CD4-positive, alpha-beta memory T cell (primary cell): ENCODE measurements at places on chromosomes 13 and 19. TPM values are rescaled to one million over a fixed set of nuclear protein-coding genes. Genes with fewer than 3 reads are reported as not detected.

LILRB3 gene
- 0.97 TPM for polyA plus RNA-seq

GRCh38 chr19:10921199-10921909 lies 7.1 kb downstream of the YIPF2 start:
- H3K4me1 ChIP-seq: no peaks in the 10 kb centered on the region
- no peak overlapping the region for H3K4me3 ChIP-seq
- no peak overlapping the region for H3K27ac ChIP-seq
- no peaks in the 10 kb centered on the region for H3K27me3 ChIP-seq

EPSTI1 gene
- polyA plus RNA-seq: 19.1 TPM

LRRC63 gene
- polyA plus RNA-seq: 0.57 TPM

DNA sequence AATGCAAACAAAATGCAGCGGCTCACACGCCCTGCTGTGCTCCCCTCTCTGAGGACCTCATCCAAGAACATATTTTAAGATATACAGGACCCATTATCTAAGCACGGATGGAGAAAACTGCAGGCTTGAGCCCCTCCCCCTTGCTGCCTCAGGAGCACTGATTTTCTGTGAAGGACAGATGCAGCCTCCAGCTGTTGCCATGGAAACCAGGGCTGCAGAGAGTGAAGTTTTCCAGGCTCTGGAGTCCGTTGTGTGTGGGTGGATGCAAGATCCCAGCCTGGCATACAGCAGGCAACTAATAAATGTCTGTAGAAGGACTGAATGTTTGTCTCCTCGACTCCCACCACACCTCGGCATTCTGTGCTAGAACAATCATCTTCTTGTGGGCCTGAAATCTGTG lies 105.6 kb upstream of the PEG3 start:
- DNase-seq: no peak
- no peak overlapping the region for H3K4me3 ChIP-seq
- H3K36me3 ChIP-seq: no peaks in the 10 kb centered on the region

DNA sequence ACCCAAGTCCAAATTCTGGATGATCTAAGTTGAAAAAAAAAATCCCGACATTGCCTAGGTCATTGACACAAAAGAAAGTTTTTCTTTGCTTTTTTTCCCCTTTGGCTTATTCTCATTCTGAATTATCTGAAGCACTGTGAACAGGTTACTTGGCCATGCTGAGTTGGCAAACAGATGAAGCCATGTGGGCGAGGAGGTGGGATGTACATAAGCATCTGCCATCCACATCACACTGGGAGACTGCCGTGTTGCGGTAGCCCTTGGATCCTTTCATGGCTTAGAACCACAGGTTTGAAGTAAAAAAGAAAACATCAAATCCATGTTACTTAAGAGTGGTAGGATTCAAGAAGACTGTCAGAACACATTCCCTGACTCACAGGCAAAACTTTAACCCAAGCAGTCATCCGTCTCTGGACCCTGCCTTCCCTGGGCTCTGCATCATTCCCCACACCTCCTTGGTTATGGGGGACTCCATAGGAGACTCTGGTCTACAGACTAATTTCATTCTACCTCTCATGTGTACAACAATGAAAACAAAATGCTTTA lies 242.5 kb upstream of the SERP2 start:
- no peak overlapping the region for H3K27ac ChIP-seq
- DNase-seq: no peak
- H3K4me1 ChIP-seq: no peaks in the 10 kb centered on the region
- H3K27me3 ChIP-seq: peaks cover 4% of the 10 kb centered on the region

DNA sequence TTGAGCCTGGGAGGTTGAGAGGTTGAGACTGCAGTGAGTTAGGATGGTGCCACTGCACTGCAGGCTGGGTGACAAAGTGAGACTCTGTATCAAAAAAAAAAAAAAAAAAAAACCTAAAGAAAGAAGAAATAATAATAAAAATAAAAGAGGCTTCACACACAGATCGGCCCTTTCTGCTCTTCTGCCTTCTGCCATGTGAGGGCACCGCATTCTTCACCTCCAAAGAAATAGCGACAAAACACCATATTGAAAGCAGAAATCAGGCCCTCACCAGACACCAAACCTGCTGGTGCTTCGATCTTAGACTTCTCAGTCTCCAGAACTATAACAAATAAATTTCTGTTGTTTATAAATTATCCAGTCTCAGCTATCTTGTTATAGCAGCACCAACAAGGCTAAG lies 3.0 kb downstream of the ZNF649 start:
- H3K36me3 ChIP-seq: peaks cover 32% of the 10 kb centered on the region
- H3K27ac ChIP-seq: no peak overlapping the region
- no peak for DNase-seq
- H3K27me3 ChIP-seq: no peaks in the 10 kb centered on the region
- H3K4me1 ChIP-seq: peaks cover 9% of the 10 kb centered on the region

- DNase-seq: peak; percentile 41
- H3K4me1 ChIP-seq: peaks cover 59% of the 10 kb centered on the region
- no peaks in the 10 kb centered on the region for H3K27me3 ChIP-seq
- peaks cover 41% of the 10 kb centered on the region for H3K36me3 ChIP-seq
- H3K4me3 ChIP-seq: peak overlapping the region; percentile 34
These were observed 10.0 kb downstream of the CALM3 start for GRCh38 chr19:46610851-46611770.

DNA sequence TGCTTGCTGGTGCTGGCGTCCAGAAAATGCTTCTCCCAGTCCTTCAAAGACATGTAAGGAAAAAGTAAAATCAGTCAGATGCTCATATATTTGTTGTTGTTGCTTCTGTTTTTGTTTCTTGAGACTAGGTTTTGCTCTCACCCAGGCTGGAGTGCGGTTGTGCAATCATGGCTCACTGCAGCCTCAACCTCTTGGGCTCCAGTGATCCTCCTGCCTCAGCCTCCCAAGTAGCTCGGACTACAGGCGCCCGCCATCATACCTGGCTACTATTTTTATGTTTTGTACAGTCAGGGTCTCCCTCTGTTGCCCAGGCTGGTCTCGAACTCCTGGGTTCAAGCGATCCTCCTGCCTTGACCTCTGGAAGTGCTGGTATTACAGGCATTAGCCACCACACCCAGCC lies 11.0 kb upstream of the EPS15L1 start:
- H3K27me3 ChIP-seq: no peaks in the 10 kb centered on the region
- no peaks in the 10 kb centered on the region for H3K4me1 ChIP-seq
- no peak overlapping the region for H3K27ac ChIP-seq
- DNase-seq: no peak
